Stimulated activated CD4-positive, alpha-beta T cell treated with anti-CD3 and anti-CD28 coated beads, Interleukin-1b, Interleukin-23, amount 100 ng/mL, for 4 hours (primary cell): ENCODE measurements at places on chromosomes 3 and 15.

GRCh38 chr3:140234256-140234655 is 299.3 kb downstream of the CLSTN2 start:
- DNase-seq = no peak

DNA sequence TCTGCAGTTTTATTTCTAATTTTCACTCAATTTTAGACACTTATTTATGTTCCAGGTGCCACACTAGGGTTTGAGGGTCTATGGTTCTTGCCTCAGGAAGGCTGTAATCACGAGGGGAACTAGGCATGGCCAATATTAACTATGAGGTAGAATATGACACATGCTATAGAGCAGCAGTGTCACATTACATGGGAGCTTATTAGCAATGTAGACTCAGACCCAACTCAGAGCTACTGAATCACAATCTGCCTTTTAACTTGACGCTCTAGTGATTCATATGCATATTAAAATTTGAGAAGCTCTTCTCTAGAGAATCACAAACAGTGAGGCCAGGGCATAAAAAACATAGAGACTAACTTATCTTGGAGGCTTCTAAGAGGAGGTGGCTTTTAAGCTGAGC is 32.8 kb upstream of the MRPL3 start:
- DNase-seq = no peak

DNA sequence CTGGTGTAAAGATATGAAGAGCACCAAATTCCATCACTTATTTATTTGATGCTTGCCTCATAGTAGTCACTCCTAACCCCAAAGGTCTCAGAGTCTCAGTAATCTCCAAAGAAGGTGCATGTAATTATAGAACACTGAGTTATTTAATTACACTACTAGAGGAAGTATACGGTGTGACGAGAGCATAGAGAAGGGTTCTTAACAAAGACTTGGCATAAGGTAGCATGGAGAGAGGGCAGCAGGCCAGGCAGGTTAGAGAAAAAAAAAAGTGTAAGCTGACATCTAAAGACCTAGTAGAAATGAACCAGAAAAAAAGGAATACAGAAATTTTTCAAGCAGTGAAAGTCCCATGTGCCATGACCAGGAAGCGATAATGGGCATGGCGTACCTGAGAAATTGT is 213.3 kb upstream of the TGFBR2 start:
- no peak for DNase-seq

DNA sequence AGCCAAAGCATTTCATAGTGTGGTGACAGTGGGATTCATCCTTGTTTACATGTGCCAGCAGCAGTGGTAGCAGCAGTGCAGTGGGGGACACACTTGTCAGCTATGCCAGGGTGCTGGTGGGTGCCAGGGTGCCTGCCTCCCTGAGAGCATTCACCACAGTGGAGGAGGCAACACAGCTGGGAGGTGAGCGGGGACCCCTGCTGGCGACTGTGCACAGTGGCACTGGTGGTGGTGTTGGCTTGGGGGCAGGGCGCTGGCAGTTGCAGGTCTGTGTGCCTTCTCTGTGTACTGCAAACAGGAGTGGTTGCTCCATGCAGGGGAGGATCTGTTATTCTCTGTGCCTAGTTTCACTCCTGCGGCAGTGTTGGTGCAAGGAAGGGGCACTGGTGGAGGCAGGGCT is 41.2 kb downstream of the CEP63 start:
- no peak for DNase-seq

GRCh38 chr3:16191591-16191990 is 17.1 kb downstream of the GALNT15 start:
- no peak for DNase-seq

GRCh38 chr15:44550256-44550655 is 13.3 kb downstream of the EIF3J start:
- DNase-seq = no peak

DNA sequence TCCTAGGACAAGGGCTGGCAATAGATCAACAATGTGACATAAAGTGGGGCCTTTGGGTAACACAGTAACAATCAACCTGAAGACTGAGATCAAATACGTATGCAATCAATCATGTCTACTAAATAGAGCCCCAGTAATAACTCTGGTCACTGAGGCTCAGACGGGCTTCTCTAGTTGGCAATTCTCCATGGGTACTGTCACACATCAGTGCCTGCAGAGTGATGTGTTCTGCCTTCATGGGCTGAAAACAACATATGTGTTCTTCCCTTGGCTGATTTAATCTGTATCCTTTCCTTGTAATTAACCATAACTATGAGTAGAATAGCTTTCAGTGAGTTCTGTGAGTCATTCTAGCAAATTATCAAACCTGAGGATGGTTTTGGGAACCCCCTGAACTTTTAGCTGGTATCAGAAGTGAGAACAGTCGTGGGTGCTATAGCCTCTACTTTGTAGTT is 113.6 kb downstream of the TMCO5A start:
- no peak for DNase-seq

GRCh38 chr3:108223928-108224327 is 1.7 kb upstream of the IFT57 start:
- no peak for DNase-seq

DNA sequence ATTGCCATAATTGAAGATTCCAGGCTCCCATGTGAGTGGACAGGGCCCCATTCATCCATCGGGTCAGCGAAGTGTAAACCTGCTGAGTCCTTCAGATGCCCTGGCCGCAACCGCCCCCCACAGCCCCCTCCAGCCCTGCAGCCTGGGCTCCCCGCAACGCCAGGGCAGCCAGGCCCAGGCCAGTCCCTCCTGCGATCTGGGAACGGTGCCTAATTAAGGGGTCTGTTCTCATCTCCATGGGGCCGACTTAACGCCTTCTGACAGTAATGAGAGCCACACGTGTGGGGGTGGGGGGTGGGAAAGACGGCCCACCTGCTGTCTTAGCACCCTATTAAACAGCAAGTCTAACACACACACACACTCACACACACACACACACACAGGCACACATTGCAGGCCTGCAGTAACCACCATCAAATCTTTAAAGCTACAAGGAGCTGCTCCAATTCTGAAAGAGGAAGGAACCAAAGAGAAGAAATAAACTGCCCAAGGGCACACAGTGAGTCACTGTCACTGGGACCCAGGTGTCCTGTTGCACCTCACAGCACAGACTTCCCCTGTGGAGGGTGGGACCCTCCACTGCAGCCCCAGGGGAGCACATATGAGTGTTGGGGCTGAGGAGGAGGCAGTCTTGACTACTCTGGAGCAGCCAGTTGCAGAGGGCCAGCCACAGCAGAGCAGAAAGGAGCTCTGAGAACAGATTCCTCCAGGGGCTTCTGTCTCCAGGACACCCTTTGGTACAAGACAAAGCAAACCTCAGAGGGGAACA is 31.8 kb upstream of the HES1 start:
- no peak for DNase-seq

DNA sequence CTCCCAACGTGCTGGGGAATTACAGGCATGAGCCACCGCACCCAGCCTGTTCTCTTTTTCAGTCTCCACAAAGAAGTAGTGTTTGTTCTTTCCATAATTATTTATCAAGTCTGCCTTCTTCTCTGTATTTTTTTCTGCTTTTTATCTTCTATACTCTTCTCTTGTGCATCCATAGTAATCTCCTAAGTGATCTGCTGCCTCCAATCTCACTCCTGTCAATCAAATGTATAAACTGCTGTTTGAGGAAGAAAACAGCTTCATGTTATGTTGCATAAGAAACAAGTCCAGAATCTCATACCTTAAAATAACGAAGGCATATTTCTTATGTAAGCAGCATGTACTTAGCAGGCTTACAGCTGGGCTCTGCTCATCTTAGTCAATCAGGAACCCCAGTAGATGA is 801.6 kb upstream of the NR2F2 start:
- DNase-seq = no peak

- DNase-seq = no peak
Observed at GRCh38 chr3:132898141-132898540, 140.1 kb upstream of the TMEM108 start.

DNA sequence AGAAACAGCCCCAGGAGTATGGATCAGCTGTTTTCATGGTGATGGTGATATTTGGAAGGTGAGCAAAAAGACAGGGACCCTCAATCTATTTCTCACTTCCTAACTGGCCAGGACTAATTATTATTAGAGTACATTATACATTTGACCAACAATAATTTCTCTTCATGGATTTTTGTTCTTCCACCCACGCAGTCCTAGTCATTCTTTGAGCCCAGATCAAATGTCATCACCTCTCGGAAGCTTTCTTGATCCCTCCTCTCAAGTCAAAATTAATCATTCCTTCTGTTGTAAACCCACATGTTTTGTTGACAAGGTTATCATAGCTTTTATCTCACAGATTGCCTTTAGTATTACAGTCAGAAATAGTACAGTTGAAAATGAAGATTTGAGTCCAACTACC is 29.2 kb upstream of the PRICKLE2 start:
- no peak for DNase-seq

DNA sequence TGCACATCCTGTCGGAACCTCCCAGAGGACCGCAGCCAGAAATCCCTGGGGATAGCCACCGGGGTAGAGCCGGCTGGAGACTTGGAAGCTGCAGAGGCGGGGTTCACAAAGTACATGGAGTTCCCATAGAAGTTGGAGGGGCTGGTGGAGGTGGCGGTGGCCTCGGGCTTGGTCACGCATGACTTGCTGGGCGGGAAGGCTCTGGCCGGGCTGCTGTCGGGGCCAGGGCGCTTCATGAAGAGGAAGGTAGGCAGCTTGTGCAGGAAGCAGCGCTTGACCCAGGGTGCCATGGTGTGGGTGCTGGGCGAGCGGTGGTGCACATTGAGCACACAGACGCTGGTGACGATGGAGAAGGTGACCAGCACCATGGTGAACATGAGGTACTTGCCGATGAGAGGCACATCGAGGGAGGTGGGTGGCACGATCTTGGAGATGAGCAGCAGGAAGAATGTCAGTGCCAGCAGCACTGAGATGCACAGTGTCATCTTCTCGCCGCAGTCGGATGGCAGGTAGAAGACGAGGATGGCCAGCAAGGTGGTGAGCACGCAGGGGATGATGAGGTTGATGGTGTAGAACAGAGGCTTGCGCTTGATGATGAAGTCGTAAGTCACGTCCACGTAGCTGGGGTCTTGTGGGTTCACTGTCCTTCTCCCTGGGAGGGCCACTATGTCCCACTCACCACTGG is 8.4 kb upstream of the CHRNA3 start:
- DNase-seq = no peak

DNA sequence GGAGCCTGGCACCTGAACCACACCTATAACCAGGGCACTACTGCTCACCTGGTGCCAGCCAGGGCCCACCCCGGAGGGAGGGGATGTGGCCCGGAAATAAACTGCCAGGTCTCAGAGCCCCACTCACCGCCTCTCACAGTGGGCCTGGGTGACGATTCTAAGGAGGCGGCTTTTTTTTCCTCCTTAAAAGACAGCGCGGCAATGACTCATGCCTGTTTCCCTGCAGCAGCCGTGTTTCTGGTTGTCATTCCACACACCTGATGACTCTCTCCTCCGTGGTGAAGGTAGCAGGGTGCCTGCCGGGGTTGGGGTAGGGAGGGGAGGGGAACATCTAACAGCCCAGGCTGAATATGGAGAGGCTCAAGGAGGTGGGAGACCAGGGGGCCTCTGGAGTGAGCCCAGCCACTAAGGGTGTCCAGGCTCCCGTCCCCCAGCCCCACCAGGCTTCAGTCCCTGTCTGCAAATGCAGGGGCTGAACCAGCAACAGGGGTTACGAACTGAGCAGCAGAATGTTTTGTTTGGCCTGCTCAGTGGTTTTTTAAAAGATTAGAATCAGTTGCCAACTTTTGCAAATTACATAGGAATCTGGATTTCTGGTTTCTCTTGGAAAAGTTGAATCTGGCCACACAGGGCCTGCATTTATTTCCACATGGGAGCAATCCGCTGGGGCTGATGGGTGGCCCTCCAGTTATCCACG is 127.3 kb upstream of the LINGO1 start:
- no peak for DNase-seq

GRCh38 chr15:31344823-31345605 is 18.4 kb downstream of the KLF13 start:
- no peak for DNase-seq

- DNase-seq = no peak
Observed at GRCh38 chr15:38748710-38749109, 184.1 kb upstream of the RASGRP1 start.

DNA sequence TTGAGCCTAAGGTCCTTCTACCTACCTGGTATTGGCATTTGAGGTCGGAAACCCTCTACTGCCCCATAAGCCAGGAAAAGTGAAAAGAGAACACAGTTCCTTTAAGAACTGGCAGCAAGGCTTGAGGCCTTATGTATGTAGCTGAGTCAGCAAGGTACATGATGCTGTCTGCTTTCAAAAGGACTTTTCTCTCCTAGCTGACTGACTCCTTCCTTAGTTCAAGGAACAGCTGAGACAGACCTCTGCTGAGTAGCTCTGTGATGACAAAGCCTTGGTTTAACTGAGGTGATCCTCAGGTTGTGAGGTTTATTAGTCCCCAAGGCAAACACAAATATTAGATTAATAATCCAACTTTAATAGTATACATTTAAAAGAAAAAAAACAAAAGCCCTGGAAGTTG is 45.8 kb downstream of the ADPGK start:
- no peak for DNase-seq

DNA sequence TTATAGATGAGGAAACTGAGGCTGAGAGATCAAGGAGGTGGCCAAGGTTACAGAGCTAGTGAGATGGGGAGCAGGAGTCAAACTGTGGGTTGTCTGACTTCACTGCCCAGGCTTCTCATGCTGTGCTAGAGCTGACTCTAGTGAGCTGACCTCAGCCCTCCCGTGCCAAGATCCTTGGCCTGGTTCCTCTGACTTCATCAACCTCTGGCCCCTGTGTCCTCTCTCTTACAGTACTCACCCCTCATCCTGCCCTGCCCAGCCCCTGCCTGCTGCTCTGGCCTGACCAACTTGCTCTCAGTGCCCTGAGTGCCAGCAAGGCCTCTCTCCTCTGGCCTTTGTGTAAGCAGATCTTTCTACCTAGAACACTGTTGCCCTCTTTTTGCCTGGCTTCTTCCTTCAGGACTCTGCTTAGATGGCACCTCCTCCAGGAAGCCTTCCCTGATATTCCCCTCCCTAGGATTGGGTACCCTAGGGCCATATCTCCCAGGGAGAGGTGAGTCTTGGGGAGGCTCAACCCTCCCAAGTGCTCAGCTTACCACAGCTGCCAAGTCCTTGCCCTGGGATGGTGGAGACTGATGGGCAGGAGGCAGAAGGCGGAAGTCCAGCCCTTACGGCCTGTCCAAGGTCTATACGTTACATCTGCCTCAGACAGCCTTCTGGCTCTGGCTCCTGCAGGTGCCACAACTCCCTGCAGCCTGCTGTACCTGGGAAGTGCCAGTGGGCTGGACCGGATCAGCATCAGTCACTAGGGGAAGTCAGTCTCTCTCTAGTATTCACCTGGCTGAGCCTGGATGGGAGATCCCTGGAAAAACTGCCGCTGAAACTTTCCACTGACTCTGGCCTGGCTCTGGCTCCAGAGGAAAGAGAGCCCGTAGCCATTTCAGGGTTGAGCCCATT is 36.3 kb upstream of the FAM107A start:
- no peak for DNase-seq

DNA sequence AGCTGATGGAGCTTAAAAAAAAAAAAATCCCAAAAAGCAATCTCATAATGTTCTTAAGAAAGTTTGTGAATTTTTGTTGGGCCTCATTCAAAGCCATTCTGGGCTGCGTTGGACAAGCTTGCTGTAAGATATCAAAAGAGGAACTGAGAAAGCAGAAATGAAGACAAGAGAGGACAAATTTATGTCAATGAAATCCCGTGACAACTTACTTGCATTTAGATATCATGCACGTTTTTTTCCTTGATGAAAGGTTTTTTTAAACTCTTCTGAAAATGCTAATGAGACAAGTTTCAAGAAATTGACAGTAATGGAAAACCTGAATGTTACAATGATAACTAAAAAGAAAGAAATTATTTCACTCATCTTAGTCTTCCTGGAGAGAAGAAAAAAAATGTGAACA is 662.9 kb downstream of the SQOR start:
- no peak for DNase-seq
